Kidney tubule cell (primary cell): ENCODE measurements at places on chromosomes 11 and 22.

DNA sequence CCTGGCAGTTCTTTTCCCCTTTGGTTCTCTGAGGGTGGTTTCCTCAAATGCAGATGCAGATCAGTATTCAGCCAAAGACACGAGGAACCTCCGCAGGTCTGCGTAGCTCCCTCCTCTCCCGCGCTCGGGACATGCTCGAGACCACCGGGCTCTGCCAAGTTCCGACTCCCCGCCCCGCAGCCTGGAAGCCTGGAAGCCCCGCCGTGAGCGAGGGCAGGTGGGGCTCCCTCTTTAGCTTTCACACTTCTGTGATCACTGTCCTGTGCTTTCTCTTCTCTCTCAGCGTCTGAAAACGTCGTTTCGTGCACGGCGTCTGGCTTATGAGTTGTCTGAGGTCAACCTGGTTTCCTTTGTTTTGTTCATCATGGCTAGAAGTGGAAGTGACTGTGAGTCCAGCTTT lies 26.6 kb downstream of the ZBED4 start:
- no peak for DNase-seq

DNA sequence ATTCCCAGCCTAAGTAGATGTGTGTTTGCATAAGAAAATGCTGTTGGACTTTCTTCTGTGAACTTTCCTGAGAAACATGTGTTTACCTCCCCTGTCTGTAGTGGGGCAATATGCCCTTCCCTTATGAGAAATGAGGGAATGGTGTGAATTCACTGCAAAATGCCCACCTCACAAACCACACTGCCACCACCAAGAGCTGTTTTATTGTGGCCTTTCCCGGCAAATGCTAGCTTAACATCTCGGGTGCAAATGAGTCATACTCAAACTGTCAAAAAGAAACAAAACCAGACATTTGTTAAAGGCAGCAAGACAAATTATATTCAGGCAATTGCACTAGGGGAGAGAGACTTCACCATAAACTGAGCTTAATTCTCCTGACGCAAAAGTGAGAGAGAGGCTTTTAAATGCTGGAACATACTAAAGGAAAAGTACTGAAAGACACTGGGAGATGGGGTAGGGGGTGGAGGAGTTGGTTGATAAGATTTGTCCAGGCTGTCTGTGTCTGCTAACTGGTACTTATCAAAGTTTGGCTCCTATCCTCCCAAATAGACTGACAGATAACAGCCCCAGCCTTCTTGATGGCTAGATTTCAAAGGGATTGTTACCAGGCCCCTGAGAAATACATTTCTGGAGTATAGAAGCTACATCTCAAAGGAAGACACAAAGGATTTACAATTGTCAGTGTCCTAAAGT lies 70.9 kb upstream of the OR5AK2 start:
- no peak for DNase-seq

DNA sequence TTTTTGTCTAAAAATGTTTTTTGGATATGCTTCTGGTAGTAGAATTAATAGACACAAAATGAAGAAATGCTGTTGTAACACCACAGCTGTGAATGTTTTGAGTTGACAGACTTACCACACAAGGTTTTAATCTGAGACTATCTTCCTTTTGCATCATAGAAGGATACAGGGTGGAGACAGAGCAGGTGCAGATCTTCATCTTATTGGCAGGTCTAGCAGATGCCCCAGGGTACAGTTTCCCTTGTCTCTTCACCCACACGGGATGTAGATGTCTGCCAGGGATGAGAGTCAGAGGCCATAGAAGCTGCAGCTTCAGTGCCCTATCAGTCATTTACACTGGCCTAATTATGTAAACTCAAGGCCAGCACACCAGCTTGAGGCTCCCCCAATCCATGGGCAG lies 985 bp downstream of the OOSP3 start:
- no peak for DNase-seq

- no peak for DNase-seq
Observed at GRCh38 chr11:1656061-1656441, 26.5 kb downstream of the KRTAP5-5 start.

DNA sequence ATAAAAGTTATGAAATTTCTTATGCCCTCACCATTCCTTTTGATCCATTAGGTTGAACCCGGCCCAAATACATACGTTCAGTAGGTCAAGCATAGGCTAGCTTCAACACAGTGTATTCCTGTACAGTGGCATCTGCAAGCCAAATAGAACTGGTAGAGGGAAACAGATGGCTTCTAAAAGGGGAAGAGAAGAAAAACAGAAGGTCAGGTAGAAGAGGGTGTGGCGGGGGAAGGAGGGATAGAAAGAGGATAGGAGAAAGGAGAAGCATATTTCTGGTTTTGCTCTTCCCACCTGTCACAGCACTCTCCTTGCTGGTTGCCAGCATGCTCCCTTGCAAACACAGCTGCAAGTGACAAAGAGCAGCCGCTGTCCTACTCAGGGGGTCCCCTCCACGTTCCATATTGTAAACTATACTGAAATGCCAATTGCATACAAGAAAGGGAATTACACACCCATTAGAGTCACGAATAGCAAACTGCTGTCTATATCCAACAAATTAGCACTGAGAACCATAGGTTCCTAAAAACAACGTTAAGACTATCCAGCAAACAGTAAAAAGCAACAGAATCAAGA lies 71.8 kb downstream of the PHF21A start:
- DNase-seq = no peak
